ENCODE measurements at places on chromosomes 6 and 20. TPM values are rescaled to one million over a fixed set of nuclear protein-coding genes. Genes with fewer than 3 reads are reported as not detected.

Gene PRICKLE4
- 2.1 TPM for total RNA-seq

Gene EPPIN
- not detected for total RNA-seq

Gene DDX43
- 1.1 TPM for total RNA-seq

Gene TPMT
- total RNA-seq = 9.5 TPM

Gene TSPYL4
- 2.8 TPM for total RNA-seq

Gene SPTLC3
- total RNA-seq = 2.4 TPM

Gene KIF25
- not detected for total RNA-seq

Gene ME1
- 15.6 TPM for total RNA-seq

Gene KCNK15
- 0.20 TPM for total RNA-seq
